ENCODE measurements at places on chromosomes 1 and 21.

- DNase-seq, result peak; percentile 82
Observed at GRCh38 chr1:209900734-209901133, 37.3 kb upstream of the SYT14 start.

DNA sequence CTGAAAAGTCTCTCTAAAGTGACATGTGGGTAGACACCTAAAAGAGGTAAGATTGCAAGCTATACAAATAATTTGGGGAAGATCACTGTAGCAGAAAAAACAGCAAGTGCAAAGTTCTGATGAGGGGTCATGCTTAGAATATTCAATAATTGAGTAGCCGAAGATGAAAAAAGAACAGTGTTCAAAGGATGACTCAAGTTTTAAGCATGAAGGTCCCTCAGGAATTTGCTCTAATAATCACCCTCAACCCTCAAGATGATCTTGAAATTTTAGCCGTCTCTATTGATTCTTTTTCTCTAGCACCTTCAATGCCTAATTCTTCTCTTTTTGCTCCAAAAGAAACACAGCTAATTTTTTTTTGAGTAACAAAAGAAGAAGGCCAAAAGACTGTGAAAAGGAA lies 190.6 kb upstream of the ZNHIT6 start:
- no peak for DNase-seq

DNA sequence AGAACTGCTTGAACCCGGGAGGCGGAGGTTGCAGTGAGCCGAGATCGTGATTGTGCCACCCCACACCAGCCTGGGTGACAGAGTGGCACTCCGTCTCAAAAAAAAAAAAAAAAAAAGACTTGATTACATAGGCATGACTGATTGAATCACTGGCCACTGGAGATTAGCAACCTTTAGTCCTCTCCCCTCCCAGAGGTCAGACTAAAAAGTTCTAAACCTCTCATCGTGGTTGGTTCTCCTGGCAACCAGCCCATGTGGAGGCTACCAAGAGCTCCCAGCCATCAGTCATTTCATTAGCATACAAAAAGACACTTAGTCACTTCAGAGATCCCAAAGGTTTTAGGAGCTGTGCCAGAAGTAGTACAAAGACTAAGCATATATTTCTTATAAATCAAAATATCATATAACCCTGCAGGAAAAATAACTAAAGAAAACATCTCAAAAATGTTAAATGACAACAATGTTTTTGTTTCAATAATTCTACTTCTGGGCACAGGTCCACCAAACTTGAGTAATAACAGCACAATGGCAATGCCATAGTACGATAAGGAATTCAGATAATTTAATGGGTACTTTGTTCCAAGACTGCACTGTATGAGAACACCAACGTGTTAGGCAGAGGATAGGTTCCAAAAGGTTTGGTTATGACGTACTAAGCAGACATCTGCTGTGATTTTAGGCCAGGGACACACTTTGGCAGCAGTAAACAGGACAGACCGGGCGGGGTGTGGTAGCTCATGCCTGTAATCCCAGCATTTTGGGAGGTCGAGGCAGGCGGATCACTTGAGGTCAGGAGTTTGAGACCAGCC lies 18.1 kb downstream of the USP48 start:
- DNase-seq, result peak; percentile 87

DNA sequence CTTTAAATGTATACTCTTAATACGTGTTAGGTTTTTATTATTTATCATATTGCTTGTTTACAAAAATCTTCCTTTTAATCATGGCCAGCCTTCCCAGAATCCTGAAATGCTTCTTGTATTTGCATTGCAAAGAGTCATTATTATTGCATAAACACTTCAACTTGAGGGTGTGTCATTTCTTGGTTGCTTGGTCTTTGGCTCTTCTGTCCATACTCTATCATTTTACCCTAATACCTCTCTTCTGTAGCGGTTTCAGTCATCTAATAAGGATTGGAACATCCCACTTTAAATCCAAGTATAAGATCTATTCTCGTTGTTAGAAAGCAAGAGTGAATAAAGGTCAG lies 200.6 kb upstream of the CACYBP start:
- peak; percentile 76 for DNase-seq

DNA sequence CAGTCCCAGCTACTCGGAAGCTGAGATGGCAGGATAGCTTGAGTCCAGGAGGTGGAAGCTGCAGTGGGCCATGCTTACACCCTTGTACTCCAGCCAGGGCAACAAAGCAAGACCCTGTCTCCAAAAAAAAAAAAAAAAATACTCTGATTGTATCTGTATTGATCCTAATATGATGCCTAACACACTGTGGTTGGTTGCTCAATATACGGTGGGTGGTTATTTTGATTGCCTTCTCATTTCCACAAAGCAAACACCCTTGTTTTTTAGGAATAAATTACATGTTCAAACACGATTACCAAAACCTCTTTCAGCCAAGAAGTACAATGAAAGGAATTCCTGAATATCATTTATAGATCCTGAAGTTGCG lies 3.4 kb downstream of the EGLN1 start:
- peak; percentile 58 for DNase-seq

- DNase-seq, result no peak
Observed at GRCh38 chr1:25246600-25247023, 642 bp downstream of the RSRP1 start.

DNA sequence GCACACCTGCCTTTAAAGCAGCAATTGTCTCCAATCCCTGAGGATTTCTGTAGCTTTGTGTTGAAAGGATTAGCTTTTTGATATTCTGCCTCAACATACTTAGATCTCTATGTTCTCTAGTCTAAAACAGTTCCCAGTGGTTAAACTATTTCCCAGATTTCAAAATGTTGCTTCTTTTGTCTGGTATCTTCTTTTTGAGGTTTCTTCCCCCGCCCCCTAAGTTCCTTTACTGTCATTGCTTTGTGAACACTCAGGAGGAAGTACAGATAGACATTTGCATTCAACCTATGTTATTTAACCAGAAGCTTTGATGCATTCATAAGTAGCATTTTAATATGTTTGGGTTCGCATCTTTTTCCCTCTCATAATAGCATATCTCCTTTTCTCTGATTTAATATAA lies 33.5 kb downstream of the CYYR1 start:
- no peak for DNase-seq

DNA sequence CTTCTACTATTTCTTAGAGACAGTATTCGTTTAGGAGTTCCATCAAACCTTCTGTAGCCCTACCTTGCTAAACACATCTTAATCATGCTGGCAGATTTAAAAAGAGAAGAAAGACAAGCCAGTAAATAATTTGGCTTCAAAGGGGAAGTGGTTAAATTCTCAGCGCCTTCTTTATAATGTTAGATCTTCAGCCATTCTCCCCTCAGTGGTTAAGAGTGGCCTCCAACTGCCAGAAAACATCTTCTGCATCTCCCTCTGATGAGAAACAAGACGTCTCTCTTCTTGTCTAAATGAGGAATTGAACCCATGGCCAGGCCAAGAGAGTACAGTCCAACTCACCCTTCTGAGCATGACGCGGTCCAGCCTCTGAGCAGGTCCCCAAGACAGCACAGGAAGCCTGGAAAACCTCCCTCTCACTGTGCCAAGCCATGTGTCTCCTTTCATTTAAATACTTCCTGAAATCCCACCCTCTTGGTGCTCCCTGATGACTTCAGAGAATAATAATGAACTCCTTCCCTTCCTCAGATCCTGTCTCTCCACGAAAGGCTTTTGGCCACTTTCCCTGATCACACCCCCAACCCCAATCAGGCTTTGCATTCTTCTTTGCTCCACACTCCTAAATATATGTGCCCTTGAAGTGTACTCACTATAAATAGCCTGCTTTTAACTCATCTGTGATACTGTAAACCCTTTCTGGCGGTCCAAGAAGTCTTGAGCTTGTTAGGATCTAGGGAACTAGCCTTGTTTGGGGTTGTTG lies 16.4 kb upstream of the LRRC52 start:
- DNase-seq, result no peak

GRCh38 chr21:33028773-33029384 lies 3.1 kb downstream of the OLIG2 start:
- no peak for DNase-seq

- no peak for DNase-seq
Observed at GRCh38 chr1:58966917-58967740, 183.3 kb upstream of the JUN start.

GRCh38 chr1:1858382-1859086 lies 32.4 kb downstream of the GNB1 start:
- DNase-seq, result peak; percentile 54

DNA sequence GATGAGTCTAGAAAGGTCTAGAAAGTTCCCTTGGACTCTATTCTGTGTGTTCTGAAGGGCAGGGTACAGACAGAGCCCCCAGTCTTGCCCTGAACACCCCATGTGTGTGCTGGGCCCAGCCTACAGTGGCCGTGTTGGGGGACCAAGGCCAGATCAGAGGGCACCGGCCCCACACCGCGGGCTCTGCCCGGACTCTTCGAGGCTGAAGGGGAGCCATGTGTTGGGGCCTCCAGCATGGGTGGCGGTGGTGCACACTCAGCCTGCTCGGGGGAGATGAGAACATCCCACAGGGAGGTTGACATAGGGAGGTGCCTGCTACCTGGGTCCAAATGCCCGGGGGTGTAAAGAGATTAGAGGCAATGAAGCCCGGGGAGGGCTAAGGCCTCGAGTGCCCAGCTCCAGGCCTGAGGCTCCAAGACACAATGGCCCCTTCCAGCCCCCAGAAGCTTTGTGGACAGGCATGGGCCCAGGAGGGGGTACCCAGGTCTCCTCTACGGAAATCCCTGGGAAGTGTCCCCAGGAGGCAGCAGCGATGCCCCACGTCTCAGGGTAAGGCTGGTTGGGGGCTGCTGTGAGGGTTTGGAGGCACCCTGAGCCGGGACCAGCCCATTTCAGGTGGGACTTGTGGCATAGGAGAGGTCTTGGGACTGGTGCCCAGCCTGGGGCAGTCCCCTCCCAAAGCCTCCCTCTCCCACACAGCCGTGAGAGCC lies 12.1 kb downstream of the ARHGEF16 start:
- DNase-seq, result no peak

DNA sequence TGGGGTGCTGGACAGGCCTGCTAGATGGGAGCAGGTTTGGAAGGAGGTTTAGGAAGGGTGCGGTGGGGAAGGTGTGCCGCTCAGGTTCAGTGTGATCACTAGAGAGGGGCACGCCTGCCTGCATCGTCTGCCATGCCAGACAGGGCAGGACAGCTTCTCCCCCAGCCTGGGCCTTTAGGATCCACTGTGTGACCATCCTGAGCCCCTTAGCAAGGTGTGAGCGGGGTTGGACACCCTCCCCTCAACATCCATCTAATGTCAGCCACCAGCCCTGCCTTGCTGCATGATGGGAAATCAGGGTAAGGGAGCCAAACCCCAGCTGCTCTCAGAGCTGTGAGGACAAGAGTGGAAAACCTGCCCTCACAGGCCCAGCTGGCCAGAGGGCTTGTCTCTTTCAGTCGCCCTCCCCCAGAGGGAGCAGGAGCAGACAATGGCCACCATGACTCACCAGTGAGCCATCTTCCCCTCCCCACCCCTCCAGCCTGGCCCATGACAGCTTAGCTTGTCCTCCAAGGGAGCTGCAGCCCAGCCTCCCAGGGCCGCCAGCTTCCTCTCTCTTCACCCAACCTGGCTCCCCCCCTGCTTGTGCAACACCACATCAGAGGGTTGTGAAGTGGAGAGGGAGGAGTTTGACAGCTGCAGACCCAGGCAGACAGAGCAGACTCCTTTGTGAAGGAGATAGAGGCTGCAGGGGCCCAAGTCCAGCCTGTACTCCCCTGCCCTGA lies 37.0 kb downstream of the NUAK2 start:
- DNase-seq, result peak; percentile 99

All from bronchial epithelial cell (primary cell).